AG08395 (cell line): ENCODE measurements at places on chromosomes 12 and 14.

- DNase-seq, result no peak
Measured at GRCh38 chr14:35416108-35416750, 11.7 kb upstream of the NFKBIA start.

GRCh38 chr12:779745-780734, 27.7 kb downstream of the WNK1 start:
- peak; percentile 55 for DNase-seq

DNA sequence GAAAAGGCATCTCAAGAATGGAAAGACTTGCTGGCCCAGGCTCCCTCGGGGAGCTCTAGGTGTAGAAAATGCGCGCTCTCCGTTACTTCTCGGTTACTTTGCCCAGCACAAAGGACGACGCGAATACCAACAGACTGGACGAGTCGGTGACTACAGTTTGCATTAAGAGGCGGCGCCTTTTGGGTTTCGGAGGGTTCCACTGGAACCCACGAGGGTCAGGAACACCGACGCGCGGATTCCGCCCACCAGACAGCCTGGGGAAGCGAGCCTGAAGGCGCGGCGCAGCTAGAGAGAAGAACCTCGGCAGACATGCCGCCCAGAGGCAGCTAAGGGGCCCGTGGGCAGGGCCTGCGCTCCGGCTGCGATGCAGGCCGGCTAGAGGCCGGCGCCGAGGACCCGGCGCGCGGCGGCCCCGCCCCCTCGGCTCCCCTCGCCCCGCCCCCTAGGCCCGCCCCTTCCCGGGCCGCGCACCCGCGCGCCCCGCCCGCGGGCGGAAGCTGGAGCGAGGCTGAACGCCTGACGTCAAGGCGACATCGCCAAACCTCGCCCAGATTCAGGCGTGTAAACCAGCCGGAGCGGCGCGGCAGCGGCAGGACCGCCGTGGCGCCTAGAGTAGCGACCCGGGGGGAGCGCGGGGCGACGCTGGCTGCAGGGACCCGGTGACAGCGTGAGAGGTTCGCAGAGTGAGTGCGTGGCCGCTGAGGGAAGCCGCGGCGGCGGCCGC, at the start of gene RAP1B:
Gene RAP1B (plus strand): TSS at position 530 of the 724 bp plus-strand sequence. CDS start 37,826 bp downstream, outside the sequence.
- DNase-seq, result peak; percentile 95

DNA sequence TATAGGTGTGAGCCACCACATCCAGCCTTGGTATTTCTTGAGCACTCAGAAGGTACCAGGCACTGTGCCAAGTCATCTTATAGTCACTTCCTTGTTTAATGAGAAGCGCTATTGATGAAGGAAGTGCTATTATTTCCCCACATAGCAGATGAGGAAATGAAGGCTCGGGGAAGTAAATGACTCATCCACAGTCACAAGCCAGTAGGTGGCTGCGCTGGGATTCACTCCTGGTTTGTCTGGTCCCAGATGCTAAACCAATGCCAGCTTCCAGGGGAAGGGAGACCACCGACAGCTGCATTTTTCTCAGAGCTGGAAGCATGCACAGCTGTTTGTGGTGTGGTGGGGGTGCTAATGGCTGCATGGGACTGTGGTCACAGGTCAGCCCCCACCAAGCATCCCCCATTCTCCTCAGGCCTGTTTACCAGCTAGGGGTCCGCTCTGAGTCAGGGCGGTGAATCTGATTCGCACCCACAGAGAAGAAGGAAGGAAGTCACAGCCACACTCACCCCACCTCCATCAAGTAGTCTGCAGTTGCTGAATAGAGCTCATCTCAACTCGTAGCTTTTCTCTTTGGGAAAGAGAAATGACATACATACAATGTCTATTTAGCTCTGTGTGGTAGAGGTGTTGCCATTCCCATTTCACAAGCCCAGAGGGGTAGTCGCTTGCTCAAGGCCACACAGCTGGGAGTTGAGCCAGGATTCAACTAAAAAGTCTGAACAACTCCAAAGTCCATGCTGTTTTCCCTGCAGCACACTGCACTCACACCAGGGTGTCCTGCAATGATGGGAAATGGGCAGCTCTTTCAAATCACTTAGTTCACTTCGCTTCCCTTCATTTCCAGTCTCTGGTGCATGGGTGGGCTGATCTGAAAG, 6.3 kb upstream of the LTBP2 start:
- DNase-seq, result no peak

DNA sequence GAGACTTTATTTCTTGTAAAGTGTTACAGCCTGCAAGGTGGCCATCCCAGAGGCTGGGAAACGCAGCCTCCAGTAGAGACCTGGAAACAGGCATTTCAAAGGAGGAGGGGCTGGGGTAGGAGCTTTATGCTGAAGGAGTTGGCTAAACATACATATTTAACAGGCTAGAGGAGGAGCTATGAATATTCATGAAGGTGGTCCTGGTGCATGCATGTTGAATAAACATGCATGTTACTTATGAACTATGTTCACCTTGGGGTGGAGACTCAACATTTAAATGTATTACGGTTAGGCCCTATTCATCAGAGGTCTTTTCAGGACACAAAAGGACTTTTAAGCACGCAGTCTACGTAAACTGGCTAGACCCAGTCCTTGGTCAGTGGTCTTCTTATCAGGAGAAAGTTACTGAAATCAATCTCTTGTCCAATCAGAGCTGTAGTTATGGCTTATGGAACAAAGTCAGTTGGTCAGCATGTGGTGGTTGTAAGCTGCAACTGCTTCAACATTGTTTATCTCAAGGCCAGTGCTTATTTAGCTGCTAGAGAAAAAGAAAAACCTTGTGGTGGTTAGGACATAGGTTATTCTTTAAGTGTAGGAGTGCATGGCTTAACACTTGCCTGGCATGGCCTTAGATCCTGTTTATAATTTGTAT, 11.4 kb upstream of the ARF6 start:
- no peak for DNase-seq

DNA sequence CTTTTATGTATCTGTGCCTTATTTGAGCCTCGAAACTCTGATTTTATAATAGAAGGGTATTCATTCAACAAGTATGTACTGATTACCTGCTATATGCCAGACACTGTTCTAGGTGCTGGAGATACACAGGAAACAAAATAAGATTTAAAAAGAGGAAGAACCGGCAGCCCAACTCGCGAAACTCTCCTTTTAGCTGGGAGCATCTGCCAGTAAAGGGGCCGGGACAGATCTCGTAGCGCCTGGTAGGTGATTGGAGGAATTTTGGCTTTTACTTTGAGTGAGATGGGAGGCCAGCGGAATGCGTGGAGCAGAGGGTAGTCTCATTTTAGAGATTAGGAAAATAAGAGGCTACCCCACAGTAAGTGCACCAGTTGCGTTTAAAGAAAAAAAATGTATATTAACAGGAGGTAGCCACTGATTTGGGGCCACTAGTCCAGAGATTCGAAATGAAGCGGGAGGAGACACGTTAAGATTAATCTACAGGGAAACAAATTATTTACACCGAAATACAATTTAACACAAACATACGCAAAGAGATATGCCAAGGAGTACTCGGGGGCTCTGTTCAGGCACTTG, 520 bp upstream of the MON2 start:
- DNase-seq, result peak; percentile 62

GRCh38 chr14:71444030-71444822, 488.0 kb upstream of the RGS6 start:
- DNase-seq, result no peak

GRCh38 chr14:21248338-21248737, 20.9 kb downstream of the HNRNPC start:
- DNase-seq, result no peak
